ENCODE measurements at places on chromosomes 4 and X.

DNA sequence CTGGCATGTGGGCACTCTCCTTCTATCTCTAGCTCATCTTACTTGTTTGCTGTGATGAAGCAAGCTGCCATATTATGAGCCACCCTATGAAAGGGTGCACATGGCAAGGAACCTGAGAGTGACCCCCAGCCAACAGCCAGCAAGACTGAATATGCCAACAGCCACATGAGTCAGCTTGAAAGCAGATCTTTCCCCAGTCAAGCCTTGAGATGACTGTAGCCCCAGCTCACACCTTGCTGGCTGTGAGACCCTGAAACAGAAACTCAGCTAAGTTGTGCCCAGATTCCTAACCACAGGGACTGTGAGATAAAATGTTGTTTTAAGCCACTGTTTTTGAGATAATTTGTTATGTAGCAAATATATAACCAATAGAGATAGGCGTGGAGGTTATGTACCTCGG, 36.2 kb downstream of the KDM5C start:
- DNase-seq, result no peak

DNA sequence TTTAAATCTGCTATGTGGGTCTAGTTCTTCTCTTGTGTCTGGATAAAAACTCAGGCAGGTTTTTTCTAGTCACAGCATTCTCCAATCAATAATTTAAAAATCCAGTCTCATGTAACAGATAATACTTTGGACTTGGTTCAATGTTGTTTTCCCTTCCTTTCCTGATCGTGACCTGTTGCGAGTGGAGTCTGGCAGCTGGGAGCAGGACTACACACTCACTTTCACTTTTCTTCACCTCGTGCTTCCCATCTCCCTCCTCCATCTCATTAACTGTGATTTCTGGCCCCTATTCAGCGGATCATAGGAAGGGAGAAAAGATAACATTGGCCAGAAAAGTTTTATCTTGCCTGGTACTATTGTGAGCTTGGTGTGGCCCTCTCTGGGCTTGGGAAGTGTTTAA, 96.6 kb upstream of the GATB start:
- DNase-seq, result no peak

- DNase-seq, result no peak
Observed at GRCh38 chr4:109072595-109072994, 229.9 kb downstream of the COL25A1 start.

GRCh38 chr4:88522702-88523324, 763 bp downstream of the PYURF start:
- no peak for DNase-seq

GRCh38 chr4:180455226-180455625, 1788.0 kb upstream of the TENM3 start:
- no peak for DNase-seq

- DNase-seq, result no peak
Observed at GRCh38 chrX:136626891-136627290, 21.1 kb upstream of the CD40LG start.

DNA sequence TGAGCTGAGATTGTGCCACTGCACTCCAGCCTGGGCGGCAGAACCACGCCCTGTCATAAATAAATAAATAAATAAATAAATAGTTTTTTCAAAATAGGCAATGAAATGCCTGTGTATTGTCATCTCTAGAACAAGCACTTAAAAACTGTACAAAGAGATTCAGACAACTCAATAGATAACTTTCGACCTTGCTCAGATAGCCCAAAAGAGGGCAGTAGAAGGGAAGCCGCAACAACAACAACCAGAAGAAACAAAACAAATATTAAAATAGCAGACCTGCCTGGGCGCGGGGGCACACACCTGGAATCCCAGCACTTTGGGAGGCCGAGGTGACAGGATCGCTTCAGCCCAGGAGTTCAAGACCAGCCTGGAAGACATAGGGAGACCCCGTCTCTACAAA, 9.4 kb upstream of the CLDN34 start:
- DNase-seq, result no peak

- DNase-seq, result no peak
Observed at GRCh38 chr4:153789741-153790499, 1.0 kb upstream of the SFRP2 start.

DNA sequence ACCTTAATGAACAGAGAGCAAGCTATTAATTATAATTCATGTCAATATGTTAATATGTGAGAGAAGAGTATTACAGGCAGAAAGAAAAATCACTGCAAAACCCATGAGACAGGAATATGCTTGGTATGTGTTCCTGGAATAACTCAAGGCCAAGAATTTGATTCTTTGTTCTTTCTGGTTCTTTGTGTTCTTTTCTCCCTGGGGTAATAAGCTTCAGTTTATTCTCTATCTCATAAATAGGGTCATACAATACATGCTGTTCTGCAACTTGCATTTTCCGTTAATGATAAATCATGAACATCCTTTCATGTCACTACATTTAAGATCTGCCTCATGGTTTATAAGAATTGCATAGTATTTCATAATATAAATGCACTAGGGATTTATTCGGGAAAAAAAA, 16.8 kb upstream of the THOC2 start:
- peak; percentile 79 for DNase-seq

DNA sequence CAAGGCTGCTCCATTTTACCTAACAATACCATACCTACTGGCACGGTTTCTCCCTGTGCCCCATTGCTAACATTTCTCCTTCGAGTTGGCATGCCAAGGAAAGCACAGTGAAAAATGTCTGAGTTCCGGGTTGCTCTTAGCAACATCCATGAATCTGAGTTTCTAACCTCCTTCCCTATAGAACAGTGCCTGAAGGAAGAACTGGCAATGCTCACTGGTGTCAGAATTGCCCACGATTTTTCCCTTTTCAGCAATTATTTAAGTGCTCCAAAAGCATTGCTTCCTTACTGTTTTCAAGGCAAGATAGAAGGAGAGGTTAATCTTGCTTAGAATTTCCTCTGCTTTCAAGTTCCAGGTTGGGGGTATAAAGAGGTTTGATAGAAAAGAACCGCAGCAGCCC, 75.1 kb downstream of the SORBS2 start:
- DNase-seq, result no peak

- DNase-seq, result no peak
Observed at GRCh38 chr4:170242471-170242870, 152.7 kb upstream of the AADAT start.

- no peak for DNase-seq
Observed at GRCh38 chr4:162347842-162348213, 184.0 kb upstream of the FSTL5 start.

GRCh38 chr4:38106886-38107514, 146.8 kb downstream of the PTTG2 start:
- DNase-seq, result no peak

GRCh38 chrX:42237956-42238355, 314.6 kb upstream of the CASK start:
- no peak for DNase-seq

- no peak for DNase-seq
Observed at GRCh38 chr4:24595659-24596058, 11.3 kb upstream of the DHX15 start.

DNA sequence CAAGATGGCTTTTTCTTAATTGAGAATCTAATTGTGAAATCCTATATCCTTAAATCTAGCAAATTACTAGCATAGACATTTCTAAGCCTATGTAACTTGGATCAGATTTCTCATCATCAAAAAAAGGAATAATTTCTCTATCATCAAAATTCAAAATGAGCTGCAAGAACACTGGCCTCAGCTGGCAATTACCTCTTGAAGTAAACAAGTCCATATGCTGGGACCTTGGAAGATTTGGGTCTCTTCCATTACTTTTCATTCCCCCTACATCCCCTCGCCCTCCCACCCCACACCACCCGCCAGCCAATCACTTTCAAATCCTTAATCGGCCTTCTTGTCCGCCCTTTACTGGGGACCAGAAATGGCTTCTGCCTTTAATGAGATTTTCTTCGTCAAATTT, 23.3 kb upstream of the MBTPS2 start:
- no peak for DNase-seq

DNA sequence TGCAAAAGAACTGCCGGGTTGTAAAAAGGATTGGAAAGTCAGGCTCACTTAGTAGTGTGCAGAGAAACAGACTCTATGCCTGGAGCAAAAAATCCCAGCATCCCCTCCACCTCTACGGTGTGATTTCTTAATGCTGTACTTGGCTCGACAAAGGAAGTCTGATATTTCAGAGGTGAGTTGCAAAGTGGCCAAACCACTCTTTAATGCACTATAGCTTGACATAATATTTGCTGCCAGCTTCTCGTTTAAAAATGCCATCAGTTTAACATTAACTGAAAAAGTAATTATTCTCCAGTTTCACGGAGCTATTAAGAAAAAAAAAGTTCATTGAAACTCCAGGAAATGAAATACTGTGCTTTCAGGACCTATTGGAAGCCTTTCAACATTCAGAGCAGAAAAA, 448.3 kb upstream of the ZFP42 start:
- no peak for DNase-seq

All from HAP-1 (cell line).